ENCODE measurements at places on chromosomes 7 and 10.

DNA sequence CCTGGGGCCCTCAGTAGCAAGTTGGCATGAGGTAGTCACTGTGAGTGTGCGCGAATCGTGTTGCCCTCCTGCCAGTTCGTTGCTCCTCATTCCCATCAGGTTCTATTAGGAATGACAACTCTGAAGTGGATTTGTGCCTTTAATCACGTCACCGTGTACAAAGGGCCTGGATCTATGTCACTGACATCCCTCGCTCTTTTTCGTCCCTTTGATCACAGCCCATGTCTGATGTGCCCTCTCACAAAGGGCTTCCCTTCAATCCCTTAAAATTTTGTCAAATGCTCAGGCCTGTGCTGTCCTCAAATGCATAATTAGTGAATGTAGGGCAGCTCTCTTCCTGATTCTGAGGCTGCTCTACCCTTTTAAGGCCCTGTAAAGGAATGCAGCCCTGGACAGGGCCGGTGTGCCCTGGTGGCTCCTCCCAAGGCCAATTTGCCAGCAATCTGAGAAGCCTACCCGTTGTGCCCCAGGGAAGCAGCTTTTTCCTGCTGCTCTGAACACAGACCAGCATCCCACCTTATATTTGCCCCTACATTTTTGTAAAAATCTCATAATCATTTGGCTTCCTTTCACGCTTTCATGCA is 93.6 kb downstream of the TMEM178B start:
- no peak for DNase-seq

- no peak for DNase-seq
These were observed 94.0 kb downstream of the C10orf105 start for GRCh38 chr10:71625445-71626175.

GRCh38 chr7:44071726-44072363 is 6.5 kb upstream of the PGAM2 start:
- no peak for DNase-seq

DNA sequence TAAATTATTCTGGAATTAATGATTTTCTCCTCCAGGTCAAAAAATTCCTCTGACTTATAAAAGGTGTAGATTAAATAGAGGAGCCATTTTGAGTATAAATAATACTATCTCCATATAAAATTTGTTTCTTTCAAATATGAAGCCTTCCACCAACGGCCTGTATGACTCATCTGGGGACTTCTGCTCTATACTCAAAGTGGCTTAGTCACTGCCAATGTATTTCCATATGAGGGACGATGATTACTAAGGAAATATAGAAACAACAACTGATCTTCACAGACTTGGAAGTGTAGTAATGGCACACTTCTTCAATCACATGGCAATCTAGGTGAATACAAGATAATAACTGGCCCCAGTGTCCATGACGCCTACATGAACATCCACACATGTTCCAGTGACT is 335.6 kb upstream of the HGF start:
- no peak for DNase-seq

GRCh38 chr10:36263871-36264270 is 621.8 kb upstream of the FZD8 start:
- DNase-seq = no peak

DNA sequence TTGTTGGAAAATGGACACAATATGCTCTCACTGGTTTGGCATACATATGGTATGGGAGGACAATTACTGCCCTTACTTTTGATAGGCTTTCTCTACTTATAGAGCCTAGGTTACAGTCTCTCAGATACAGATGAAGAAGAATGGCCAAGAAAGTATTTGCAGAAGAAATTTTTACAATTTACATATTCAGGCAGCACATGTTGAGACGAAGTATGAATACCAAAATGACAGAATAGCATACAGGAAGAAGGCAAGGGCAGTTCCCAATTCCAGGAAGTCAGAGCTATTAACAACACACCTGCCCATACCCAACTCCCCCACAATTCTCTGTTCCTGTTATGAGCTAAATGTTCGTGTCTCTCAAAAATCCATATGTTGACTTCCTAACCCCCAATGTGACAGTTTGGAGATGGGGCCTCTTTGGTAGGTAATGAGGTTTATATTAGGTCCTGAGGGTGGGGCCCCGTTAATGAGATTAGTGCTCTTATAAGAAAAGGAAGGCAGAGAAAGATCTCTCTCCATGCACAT is 67.8 kb downstream of the DOCK4 start:
- DNase-seq = no peak

DNA sequence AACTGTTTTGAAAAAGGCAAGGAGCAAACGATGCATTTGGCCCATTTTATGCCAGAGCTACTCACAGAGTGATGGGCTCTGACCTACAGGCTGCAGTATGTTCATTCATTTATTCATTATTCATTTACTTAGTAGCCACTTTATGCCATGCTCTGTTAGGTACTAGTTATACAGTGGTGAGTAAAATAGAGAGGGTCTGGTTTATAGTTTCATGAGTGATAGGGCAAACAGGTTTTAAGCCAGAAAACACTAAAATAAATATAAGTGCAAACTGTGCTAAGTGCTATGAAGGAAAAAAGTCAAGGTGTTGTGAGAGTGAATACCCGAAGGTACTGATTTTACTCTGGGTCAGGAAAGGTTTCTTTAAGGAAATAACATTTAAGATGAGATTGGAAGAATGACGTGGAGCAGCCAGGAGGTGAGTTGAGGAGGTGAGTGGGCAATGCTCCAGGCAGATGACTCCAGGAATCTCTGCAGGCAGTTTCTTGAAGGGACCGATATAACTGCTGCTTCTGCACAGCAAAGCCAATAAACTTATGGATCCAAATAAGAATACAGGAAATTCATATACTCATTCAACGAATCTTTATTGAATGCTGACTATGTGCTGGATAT is 56.9 kb upstream of the FAM133B start:
- DNase-seq = no peak

- no peak for DNase-seq
These were observed 117.5 kb upstream of the LRRN3 start for GRCh38 chr7:110973196-110973990.

DNA sequence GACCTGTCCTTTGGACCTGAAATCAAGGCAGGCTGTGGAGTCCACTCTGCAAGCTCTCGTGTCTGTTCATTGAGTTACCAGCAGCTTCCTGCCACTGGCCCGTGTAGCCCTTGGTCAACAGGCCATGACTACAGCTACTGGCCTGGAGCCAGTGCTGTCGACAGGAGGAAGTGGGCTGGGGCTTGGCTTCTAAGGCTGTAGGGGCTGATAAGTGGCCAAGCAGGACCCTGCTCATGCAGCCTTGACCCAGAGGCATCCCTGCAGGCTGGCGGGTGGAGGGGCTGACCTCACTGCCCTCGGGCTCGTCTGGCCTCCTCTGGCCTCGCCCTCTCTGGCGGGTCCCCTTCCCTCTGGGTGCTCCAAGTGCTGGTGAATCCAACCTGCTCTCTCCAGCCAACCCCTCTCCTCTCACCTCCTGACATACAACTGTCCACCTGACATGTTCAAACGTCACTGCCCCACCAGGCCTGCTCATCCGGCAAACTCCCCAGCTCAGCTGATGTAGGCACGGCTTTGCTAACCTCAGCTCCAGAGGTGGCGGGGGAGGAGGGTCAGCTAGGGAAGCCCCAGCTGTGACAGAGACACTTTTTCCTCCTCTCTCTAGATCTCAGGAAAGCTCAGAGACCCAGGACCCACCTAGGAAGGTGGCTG is 188.6 kb upstream of the LYZL2 start:
- no peak for DNase-seq

- DNase-seq = no peak
These were observed 191.8 kb upstream of the SEMA3C start for GRCh38 chr7:81110673-81111072.

- DNase-seq = no peak
These were observed 245.0 kb upstream of the SORCS1 start for GRCh38 chr10:107409522-107409921.

- no peak for DNase-seq
These were observed 46.4 kb upstream of the TARP start for GRCh38 chr7:38319873-38320272.

GRCh38 chr10:118153287-118153686 is 106.5 kb upstream of the RAB11FIP2 start:
- no peak for DNase-seq

- no peak for DNase-seq
These were observed 124.1 kb upstream of the TEX47 start for GRCh38 chr7:88919478-88920131.

GRCh38 chr10:70602665-70603448 is at the start of gene PRF1:
Gene PRF1, minus strand, starts transcription at chr10:70602741. Its CDS starts 1,839 bp downstream, at chr10:70600902.
- no peak for DNase-seq

DNA sequence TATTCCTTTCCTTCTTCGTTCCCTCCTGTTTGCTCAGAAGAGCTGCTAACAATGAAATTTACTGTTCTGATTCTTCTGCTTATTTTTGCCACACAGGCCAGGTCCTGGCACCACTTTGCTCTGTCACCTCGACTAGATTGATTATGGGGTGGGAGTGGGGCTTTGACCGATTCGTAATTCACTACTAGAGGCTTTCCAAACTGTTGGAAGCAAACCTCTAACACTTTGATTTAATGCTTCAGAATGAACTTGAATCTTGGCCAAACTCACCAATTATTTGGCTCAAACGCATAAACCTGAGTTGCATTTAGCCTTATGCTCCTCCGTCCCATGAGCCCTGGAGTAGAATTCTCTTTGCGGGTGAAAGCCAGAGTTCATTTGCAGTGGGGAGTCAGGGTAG is 476.2 kb upstream of the FZD8 start:
- no peak for DNase-seq

DNA sequence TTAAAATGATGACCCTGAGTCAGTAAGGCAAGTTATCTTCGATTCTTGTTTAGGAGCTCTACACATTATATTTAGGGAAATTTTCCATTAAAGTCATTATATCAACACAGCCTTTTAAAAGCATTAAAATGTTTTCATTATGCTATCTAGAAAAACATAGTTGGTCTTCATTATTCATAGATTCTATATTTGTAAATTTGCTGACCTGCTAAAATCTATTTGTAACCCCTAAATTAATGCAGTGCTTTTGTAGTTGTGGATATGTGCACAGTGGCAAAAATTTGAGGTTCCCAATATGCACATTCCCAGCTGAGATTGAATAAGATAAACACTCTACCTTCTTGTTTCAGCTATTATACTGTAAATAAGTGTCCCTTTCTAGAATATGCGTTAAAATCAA is 81.1 kb downstream of the KIF20B start:
- DNase-seq = no peak

DNA sequence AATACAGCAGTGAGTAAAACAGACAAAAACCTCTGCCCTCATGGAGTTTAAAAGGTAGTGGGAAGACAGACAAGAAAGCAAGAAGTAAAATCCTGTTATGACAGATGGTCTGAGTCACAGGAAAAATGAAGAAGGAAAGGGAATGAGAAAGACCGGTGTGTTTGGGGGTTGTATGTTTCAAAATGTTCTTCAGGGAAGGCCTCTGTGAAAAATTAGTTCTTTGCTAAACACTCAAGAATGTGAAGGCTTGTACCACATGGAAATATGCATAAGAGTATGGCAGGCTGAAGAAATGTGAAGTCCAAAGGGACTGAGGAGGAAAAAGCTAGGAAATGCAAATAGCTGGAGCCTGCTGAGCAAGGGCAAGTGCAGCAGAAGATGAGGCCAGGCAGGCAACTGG is 315.9 kb upstream of the SEMA3A start:
- DNase-seq = no peak

- DNase-seq = no peak
These were observed 19.8 kb upstream of the CPN1 start for GRCh38 chr10:100101192-100102076.
